CD4-positive, alpha-beta T cell treated with Interleukin-2 at 100 ng/mL for 4 hours (primary cell): ENCODE measurements at places on chromosomes 2 and 18.

GRCh38 chr2:157349949-157350515 lies 24.4 kb upstream of the ERMN start:
- no peak for DNase-seq

GRCh38 chr18:69000366-69000765 lies 202.5 kb downstream of the CCDC102B start:
- DNase-seq = no peak

DNA sequence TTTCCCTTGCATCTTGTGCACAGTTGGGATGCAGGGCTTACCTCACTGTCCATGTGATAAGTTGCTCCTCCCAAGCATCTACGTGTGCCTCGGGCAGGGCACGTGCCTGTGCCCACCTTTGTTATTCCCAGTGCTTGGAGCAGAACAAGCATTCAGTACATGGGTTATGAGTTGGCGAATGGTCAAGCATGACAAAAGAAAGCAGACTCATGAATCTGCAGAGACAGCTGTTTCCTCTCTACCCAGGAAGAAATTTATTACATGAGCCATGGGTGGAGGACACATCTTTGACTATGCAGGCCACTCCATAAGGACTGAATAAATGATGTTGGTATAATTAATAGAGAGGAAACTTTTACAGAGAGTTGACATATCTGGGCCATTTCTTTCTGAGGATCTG lies 127.8 kb downstream of the TPGS2 start:
- DNase-seq = no peak

- DNase-seq = no peak
Measured at GRCh38 chr18:31598021-31598805, 6.5 kb downstream of the TTR start.

GRCh38 chr18:58549814-58550339 lies 79.0 kb downstream of the ALPK2 start:
- no peak for DNase-seq

GRCh38 chr2:36427790-36428243 lies 72.2 kb downstream of the CRIM1 start:
- no peak for DNase-seq

DNA sequence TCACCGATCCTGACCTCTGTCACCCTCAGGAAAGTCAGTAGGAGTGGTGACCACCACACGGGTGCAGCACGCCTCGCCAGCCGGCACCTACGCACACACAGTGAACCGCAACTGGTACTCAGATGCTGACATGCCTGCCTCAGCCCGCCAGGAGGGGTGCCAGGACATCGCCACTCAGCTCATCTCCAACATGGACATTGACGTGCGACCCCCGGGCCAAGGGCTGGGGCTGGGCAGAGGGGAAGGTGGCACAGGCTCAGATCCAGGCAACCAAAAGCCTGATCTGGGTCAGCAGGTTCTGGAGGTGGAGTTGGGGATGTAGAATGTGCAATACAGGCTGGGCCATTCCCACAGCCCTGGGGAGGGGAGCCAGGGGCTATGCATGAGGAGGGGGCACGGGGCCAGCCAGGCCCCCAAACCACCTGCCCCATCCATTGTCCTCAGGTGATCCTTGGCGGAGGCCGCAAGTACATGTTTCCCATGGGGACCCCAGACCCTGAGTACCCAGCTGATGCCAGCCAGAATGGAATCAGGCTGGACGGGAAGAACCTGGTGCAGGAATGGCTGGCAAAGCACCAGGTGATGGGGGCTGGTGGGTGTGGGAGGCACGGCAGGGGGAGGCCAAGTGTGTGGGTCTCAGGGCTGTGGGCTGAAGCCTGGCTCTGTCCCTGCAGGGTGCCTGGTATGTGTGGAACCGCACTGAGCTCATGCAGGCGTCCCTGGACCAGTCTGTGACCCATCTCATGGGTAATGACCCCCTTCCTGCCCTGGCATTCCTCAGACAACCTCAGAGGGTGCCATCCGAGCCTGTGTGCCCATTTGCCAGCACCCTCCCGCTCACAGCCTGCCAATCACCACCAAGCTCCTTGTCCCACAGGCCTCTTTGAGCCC lies 1.4 kb downstream of the ALPI start:
- no peak for DNase-seq

DNA sequence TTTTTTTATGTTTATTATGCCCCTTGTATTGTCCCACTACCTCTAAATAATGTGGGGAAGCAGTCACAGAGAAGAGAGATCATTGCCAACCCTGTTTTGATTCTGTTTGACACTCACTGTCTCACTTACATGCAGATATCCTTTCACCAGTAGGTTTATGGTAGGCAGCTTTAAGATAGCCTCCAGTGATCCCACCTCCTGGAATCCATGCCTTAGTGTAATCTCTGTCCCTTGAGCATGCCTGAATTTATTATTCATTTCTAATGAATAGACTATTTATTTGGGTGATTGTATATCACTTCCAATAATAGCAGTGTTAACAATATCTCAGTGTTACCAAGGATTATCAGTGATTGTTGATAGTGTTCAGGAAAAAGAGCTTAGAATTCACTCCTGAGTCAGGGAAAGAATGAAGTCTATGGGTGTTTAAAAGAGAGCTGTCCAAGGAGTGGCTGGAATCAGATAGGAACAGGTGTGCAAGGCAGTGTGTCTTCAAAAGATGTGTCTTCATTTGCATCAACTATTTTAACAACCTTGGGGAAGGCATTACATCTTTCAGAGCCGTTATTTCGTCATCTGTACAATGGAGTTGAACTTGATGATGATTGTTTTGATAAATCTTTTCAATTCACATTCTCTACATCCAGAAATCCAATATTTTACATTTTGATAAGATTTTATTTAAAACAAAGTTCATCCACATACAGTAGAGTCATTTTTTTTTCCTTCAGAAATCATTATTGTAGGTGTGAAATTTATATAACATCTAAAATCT lies 31.9 kb downstream of the PKP4 start:
- no peak for DNase-seq

GRCh38 chr2:195658541-195658890 lies 1.5 kb downstream of the SLC39A10 start:
- DNase-seq = peak; percentile 68

GRCh38 chr2:43313642-43314017 lies 87.2 kb upstream of the ZFP36L2 start:
- no peak for DNase-seq

DNA sequence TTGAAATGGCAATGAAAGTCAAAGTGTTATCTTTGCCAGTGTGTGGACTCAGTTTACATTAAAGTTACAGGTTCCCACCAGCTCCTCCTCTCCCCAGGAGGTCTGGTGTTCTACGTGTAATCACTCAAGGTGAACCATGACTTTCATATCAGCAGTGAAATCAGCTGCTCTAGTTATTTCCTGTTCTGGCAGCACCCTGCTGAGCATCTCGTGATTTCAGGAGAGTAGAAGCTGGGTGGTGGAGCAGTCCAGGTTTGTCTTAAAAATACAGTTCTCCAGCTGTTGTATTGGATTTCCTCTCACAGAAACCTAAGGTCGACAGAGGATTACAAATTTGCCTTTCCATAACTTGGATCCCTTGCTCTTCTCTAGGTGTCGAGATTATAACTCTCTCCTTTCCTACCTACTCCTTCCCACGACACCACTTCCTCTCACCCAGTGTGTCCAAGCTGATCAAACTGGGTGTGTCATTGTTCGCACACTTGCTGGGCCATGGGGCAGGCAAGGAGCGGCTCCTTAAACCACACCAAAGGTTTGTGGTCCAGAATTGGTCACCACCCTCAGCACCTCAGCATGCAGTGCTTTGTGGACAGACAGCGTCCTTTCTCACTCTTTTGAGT lies 13.0 kb upstream of the ARHGAP25 start:
- peak; percentile 61 for DNase-seq

DNA sequence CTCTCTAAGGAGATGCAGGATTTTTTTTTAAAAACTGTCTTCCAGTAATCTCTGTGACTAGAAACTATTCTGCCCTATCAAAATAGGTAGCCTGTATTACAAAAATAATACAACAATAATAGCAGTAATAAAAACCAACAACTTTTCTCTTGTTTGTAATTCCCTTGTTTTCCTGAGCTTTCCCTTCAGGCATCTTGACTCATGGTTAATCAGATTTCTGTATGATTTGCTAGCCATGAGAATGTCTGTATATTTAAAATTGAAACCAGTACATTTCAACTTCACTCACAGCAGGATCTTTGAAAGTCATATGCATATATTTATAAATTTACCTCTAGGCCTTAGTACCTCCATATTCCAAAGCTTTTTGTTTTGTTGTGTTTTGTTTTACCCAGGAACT lies 38.2 kb downstream of the SLC4A10 start:
- DNase-seq = no peak

- no peak for DNase-seq
Measured at GRCh38 chr18:39843546-39843945, 2111.5 kb upstream of the PIK3C3 start.

DNA sequence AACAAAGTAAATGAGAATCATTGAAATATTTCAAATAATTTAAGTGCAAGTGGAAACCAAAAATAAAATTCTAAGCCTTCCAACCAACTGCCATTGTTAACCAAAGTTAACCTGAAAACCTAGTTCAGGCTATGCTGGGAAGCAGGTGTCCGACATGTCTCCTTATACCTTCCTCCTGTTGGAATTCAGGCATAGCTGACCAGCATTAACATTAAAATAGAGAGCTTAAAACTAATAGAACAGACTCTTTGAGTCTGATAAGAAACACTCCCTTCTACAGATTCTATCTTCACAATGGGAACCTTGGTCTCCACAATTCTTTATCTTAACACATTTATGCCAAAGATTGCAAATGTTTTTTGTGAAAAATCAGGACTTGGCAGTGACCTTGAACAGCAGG lies 1004.9 kb upstream of the NRXN1 start:
- no peak for DNase-seq

GRCh38 chr2:191432121-191432520 lies 186.9 kb downstream of the MYO1B start:
- DNase-seq = no peak

DNA sequence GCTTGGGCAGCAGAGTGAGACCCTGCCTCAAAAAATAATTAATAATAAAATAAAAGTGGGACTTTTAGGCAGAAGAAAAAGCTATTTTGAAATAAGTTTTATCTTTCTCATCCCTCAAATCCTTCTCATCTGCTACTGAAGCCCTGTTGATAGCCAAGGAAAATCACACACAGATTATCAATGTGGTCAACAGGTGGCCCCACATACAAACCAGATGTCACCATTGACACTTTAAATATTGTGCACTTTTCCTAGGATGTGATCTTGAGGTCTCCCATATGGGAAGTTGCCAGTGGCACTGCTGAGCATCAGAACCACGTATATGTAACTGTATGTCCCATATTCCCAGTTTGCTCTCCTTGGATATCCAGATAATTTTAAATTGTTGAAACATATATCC lies 64.6 kb downstream of the KCTD18 start:
- no peak for DNase-seq

DNA sequence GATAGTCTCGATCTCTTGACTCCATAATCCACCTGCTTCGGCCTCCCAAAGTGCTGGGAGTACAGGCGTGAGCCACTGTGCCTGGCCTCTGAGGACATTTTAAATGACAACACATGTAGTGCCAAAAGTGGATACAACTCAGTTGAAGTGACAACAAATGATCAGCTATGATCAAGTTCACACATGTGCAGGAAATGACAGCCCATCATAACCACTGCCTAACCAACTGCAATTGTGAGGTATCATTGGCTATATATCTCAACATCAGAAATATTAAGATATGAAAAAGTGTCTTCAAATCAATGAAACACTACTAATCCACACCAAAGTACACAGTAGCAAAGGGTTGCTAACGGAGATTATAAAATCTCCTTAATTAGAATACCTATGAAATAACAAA lies 84.8 kb downstream of the DTNB start:
- no peak for DNase-seq

DNA sequence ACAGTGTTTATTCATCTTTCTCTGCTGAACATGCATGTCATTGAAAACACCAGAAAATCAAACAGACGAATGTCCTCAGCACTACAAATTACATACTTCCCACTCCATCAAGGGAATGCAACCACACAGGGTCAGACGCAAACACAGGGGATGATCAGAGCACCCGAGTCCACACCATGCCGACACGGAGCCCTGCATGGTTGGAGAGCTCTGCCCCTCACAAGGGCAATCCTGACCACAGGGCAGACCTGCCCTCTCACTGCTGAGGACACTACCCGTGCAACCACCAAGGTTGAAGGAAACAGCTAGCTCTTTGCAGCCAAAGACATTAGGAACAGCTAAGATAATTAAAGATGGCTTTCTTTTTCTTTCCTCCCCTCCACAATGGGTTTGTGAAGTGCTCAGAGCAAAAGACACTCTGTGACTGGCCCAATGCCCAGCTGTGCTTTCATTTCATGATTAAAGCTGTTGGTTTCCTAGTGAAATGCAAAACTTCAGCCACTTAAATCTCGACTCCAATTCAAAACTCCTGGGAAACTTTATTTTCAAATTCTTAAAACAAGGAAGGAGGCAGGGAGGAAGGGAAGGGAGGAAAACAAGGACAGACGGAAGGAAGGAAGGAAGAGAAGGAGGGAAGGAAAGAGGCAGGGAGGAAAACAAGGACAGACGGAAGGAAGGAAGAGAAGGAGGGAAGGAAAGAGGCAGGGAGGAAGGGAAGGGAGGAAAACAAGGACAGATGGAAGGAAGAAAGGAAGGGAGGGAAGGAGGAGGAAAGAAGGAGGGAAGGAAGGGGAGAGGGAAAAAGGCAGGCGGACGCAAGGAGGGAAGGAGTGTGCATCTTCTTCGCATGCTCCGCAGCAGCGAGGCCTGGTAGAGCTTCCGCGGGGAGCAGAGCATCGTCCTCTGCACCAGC lies 65.8 kb downstream of the NDUFA10 start:
- no peak for DNase-seq

DNA sequence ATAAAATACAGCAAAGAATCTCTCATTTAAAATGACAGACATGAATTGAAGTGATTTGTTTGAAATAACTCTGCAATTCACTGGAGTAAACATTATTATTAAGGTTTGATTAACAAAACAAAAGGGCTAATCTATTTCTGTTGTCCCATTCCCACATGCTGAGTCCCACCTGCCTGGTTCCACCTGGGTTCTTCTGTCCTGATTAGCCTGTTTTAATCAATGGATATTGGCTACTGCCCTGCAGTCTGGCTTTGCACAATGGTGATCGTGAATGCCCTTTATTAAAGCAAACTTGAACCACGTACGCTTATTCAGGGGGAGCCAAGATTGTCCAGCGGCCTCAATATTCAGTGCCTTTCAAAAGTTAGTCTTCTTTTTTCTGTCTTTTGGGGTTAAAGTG lies 72.8 kb upstream of the CDH19 start:
- DNase-seq = no peak

DNA sequence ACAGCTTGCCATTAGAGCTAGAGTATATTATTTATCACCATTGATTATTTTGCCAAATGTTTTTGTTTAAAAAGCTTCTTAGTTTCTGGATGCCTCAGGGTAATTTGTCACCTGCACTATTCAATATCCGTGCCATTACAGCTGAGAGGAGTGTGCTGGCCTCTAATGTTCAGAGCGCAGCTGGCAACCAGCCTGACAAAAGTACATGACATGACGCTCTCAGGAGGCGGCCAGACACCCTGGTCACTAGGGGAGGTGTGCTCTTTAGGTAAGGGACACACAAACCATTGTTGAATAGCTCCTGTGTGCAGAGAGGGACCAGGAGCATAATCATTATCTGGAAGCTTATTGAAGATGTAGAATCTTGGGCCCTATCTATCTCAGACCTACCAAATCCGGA lies 20.3 kb downstream of the LIMS1 start:
- DNase-seq = no peak
